SK-N-SH treated with all-trans-retinoic acid at 6 μM for 48 hours (cell line): ENCODE measurements at places on chromosomes 1 and 21.
A peak's percentile ranks its signal among the peaks of the same experiment; 100 is the strongest.

DNA sequence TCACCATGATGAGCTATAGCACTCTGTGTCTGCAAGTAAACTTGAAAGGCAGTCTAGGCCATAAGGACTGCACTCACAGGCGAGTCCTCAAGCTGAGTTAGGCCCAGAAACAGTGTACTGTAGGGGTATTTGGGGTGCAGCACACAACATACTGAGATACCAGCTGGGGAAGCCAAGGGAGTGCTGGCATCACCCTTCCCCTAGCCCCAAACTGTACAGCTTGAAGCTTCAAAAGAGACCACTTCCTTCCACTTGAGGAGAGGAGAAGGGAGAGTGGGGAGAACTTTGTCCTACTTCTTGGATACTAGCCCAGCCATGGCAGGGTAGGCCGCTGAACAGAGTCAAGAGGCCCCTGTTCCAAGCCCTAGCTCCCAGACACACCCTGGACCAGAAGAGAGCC, 24.2 kb upstream of the SNX7 start:
- ATAC-seq: no peak

GRCh38 chr1:8015036-8015808, 10.9 kb downstream of the ERRFI1 start:
- peak; percentile 65 for ATAC-seq

DNA sequence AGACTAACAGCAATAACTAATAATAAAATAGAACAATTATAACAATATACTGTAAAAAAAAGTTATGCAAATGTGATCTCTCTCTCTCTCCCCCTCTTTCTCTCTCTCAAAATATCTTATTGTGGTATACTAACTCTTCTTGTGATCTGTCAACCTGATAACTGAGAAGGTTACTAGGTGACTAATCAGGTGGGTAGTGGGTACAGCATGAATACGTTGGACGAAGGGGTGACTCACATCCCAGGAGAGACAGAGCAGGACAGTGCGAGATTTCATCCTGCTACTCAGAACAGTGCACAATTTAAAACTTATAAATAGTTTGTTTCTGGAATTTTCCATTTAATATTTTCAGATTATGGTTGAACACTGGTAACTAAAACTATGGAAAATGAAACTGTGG, 257.5 kb downstream of the LRRC40 start:
- peak; percentile 83 for ATAC-seq

- ATAC-seq: no peak
Measured at GRCh38 chr1:8381618-8382017, 63.7 kb downstream of the SLC45A1 start.
